Stimulated activated CD4-positive, alpha-beta T cell treated with anti-CD3 and anti-CD28 coated beads, Interleukin-15, amount 100 ng/mL, for 1 hour (primary cell): ENCODE measurements at places on chromosomes 5 and 9.

DNA sequence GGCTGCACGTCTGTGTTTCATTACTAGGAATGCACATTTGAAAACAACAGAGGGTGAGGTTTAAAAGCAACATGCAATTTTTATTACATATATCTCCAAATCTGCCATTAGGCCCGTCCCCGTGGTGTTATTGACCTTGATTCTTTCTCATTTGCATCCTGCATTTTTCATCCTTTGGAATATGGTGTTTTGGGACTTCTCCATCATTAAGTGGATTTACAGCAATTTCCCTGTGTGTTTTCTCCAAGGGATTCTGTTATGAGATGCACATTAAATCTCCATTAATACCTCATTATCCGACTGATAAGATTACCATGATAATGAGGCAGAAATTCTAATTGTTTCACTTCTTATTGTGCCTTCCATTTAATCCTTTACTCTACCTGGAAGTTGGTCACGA, 117.6 kb downstream of the GAPVD1 start:
- DNase-seq = no peak

DNA sequence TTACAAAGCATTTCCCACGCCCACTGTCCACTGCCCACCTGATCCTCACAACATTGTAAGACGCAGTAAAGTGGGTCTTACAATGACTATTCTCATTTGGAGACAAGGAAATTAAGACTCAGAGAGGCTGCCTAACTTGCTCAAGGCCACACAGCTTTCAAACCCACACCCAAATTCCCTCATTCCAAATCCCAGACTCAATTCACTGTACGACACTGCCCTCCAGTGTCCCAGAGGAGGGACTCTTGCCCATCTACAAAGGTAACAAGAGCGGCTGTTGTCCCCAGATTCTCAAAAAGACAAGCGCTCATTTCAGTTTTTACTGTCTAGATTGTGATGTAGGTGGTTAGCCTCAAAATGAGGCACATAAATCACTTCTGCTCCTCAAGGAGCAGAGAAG, 184.6 kb downstream of the ACTL7B start:
- DNase-seq = no peak

DNA sequence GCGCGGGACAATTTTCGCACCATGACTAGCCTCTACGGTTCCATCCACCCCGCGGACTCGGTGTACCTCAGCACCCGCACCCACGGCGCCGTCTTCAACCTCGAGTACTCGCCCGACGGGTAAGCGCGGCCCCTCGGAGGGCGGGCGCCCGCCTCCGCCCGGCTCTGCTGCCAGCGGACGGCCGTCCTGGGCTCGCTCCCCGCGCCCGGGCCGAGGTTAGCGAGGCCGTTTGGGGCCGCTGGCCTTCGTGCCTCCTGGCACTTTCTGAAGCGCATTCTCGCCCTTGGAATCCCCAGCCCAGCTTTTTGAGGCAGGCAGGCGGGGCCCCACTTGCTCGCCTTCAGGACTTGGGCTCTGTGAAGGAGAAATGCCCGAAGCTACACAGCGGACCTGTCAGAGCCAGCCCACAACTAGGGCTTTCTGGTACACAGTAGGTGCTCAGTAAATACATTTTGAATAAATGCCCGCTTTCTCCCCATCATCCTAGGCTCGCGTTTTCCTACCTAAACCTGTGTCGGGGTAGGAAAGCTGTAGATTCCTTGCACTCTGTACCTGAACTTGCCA, 772 bp downstream of the DCAF10 start:
- DNase-seq = peak; percentile 9

GRCh38 chr5:12392246-12392645, 488.0 kb upstream of the CTNND2 start:
- no peak for DNase-seq

DNA sequence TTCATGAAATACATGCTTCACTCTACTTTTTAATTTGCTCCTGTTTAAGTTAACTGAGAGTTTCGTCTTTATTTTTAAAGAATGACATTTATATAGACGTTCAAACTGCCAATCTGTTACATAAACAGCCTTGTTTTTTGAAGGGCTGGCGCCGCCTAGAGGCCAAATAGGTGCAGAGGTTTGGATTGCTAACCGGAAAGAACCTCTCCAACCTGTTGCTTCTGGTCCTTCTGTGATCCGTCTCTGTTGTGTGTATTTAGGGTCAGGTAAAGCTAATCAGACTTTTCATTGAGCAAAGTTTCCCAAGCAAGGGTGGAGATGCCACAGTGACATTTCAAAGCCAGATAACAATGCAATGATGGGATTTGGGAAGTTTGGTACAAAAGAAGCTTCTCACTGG, 39.5 kb upstream of the GLIS3 start:
- DNase-seq = peak; percentile 71

DNA sequence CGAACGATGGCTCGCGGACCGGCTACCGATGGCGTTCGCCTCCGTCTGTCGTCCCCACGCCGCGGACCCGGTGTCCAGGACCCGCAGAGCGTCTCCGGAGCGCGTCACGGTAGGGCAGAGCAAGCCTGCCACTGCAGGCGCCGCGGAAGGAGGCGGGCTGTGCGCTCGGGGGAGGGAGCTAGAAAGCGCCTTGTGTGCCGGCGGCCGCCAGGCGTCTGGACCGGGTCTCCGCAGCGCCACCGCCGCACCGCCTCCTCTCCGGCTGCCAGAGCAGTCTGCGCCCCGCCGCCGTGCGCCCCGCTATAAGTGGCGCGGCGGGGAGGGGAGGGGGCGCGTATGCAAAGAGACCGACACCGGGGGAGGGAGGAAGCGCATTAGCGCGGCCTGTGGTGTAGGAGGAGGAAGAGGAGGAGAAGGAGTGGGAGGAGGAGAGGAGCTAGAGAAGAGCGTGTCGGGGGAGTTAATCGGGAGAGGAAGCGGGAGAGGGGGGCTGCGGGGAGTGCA, at the start of gene ENC1:
ENC1 (minus strand) TSS at position 279 of the 504 bp plus-strand sequence. CDS start 4,243 bp downstream, outside the sequence.
- peak; percentile 48 for DNase-seq

- DNase-seq = no peak
Measured at GRCh38 chr5:148952097-148952867, 110.6 kb downstream of the SH3TC2 start.

DNA sequence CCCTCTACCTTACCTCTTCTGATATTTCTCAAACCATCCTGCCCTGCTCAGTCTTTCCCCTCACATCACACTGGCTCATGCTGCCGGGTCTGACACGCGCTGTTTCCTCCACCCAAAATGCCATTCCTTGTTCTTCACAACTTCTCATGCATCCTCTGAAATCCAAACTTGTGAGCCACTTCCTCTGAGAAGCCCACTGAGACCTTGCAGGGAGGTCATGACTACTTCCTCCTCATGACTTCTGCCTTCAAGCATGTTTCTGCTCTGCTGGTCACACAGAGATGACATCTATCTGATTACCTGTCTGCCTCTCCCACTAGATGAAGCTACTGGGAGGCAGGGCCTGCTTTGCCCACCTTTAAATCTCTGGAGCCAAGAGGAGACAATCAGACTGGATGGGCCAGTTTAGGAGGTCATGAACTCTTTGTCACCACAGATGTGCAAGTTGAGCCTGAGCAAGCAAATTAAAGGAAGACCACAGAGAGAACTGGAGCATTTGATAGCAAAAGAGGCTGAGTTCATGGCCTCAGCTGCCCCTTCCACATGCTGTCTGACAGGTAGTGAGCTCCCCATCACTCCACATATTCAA, 119.8 kb upstream of the TBC1D2 start:
- no peak for DNase-seq

DNA sequence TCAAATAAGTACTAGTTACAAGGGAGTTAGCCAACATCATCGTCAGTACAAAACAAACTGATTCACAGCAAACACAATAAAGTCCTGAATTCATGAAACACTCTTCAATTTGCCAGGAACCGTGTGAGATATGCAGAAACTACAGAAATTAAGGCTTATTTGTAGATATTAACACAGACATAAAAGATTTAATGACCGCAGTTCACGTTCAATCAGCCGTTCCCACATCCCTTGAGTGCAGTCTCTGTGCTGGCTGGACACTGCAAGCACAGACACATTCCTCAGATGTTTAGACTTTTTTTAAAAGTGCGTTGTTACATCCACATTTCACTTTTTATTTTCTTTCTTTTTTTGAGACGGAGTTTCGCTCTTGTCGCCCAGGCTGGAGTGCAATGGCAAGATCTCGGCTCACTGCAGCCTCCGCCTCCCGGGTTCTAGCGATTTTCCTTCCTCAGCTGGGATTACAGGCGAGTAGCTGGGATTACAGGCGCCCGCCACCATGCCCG, 566 bp upstream of the CEP78 start:
- no peak for DNase-seq

- no peak for DNase-seq
Measured at GRCh38 chr9:95030920-95031642, 286.4 kb downstream of the FANCC start.
